ENCODE measurements at places on chromosomes 3 and 15.

DNA sequence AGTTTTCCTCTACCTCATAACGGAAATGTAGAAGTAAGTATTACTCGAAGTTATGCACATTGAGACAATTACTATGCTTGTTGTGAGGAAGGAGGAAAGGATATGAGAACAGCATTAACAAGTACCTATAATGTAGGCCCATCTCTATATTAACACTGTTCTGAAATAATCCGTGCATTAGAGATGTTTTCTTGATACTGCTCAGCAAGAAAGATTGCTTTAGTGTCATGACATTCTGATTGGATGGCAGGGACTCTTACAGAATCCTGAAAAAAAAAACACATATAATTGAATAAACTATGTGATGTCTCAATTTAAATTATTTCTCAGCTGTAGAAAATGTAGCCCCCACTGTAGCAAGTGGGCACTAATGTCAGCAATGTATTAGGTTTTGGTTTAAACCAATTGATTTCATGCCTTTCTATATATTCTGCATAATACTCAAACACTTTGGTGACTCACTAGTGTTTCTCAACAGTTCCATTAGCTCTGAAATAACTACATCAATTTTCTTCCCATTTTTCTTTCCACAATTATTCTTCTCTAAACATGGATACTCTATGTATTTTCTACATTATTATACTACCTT, 598.3 kb upstream of the BCHE start:
- no peak for DNase-seq

GRCh38 chr15:40006003-40006402, 33.0 kb downstream of the SRP14 start:
- DNase-seq = no peak

DNA sequence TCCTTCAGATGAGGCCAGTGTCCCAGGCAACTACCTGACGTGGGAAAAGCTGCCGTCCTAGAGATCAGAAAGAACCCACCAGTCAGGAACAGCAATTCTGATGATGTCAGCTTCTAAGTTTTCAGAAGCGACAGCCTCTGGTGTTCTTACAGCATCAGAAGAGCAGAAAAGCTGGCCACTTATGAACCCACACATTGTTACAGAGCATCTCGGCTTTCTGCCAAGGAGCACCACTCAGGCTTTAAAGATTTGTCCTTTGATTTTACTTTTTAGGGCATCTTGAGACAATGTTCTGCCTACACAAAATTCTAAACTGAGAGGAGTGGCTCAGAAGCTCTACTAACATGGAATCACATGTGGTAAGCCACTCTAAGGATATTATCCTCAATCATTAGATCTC, 49.7 kb upstream of the BOC start:
- DNase-seq = no peak

DNA sequence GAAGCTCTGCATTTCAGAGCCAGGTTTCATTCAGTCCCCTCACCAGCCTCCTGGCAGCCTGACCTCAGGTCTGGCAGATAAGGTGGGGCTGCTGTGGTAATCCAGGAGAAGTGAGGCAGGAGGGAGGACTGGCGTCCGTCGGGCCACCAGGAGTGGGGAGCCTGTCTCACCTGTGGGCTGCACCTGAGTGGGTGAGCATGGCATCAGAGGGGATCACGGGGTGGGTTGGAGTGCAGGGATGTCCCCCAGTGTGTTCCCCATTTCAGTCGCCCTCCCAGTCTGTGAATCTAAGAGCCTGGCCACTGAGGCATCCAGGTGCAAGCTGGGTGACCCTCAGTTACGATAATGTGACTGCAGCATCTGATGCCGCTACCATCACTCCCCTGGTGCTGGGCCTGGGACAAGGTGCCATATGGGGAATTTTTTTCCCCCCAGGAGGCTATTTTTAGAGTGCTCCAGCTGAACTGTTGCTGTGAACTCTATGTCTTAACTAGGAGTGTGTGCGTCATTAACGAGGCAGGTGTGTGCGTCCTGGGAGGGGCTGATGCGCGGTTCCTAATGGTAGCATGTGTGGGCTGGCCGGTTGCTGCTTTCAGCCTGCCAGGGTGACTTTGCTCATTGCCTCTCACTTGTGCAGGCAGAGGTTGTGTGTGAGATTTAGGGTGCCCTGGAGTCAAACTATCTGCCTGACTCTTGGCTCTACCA, 165.2 kb downstream of the SLCO3A1 start:
- DNase-seq = peak; percentile 82

GRCh38 chr15:80587816-80588456, 107.2 kb upstream of the ABHD17C start:
- no peak for DNase-seq

GRCh38 chr3:11134794-11135193, 19.5 kb upstream of the HRH1 start:
- DNase-seq = no peak

GRCh38 chr3:30878862-30879261, 15.6 kb downstream of the GADL1 start:
- DNase-seq = no peak

DNA sequence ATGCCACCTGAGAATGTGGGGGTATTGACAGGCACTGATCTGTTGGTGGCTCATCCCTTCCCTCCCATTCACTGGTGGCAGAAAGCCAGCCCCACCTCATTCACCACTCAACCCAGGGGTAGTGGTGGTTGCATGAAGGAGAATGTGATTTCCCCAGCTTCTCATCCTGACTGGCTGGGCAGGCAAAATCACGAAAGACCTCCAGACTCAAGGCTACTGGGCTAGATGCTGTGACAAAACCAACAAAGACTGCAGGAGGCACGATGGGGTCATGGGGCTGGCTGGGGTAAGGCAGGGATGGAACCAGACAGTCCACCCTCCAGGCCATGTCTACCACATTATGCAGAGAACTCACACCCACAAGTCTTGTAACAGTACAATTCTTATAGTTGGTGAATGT, 33.9 kb downstream of the FSTL1 start:
- DNase-seq = no peak

GRCh38 chr15:40464595-40465185, 6.1 kb upstream of the CHST14 start:
- no peak for DNase-seq

DNA sequence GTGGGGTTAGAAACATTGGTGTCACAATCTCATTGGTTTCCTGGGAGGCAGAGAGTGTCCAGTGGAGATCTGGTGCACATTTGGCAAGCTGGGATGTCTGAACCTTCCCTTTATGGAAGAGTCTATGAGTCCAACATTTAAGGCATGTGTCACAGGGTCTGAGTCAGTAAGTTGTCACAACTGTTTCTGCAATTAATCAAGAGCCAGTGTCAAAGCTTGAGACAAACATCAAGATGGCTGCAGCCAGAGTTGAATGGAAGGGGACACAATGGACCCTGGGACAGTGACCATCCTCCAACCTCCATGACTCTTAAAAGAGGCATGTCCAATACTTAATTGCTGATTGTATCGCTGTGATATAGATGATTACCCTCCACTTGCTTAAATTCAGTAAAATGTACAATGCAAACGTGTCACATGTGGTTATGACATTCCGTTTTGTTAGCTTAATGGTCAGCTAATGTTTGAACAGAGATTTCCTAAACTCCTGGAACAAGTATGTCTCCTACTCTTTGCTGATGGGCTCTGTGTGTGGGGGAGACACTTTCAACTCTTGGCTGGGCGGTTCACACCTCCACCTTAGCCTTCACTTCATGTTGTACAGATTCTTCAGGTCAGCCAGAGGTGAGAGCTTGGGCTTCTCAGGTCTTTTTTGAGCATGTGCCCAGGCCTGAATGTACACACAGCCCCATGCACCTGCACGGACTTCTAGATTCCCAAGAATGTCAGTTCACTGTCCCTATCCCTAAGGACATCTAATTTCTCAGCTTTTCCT, 79.9 kb upstream of the PRR23E start:
- DNase-seq = peak; percentile 34

GRCh38 chr15:74376825-74377581, 9.6 kb upstream of the CYP11A1 start:
- DNase-seq = no peak

GRCh38 chr3:95613993-95614392, 1200.4 kb upstream of the EPHA6 start:
- no peak for DNase-seq

DNA sequence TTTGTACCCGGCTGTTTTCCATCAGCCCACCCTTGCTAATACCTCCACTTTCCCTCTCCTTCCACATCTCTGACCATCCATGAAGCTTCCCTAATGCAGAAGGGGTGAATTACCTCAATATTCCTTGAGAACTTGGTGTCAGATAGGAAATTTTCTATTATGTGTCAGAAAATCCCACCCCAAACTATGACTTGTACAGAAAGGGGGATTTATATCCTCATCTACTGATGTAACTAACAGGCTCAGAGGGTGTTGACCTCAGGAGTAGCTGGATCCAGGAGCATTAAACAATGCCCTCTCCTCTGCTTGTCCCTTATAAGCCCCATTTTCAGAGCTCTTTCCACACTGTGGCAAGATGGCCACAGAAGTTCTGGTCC, 242.8 kb upstream of the TLE3 start:
- DNase-seq = peak; percentile 75

DNA sequence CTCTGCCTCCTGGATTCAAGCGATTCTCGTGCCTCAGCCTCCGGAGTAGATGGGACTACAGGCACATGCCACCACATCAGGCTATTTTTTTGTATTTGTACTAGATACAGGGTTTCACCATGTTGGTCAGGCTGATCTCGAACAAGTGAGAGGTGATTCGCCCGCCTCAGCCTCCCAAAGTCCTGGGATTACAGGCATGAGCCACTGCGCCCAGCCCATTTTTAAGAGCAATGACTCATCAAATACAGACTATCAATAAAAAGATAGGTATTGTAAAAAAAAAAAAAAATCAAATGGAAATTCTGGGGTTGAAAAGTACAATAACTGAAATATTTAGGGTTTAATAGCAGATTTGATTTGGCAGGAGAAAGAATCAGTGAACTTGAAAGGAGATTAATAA, 129.0 kb downstream of the TJP1 start:
- DNase-seq = no peak

DNA sequence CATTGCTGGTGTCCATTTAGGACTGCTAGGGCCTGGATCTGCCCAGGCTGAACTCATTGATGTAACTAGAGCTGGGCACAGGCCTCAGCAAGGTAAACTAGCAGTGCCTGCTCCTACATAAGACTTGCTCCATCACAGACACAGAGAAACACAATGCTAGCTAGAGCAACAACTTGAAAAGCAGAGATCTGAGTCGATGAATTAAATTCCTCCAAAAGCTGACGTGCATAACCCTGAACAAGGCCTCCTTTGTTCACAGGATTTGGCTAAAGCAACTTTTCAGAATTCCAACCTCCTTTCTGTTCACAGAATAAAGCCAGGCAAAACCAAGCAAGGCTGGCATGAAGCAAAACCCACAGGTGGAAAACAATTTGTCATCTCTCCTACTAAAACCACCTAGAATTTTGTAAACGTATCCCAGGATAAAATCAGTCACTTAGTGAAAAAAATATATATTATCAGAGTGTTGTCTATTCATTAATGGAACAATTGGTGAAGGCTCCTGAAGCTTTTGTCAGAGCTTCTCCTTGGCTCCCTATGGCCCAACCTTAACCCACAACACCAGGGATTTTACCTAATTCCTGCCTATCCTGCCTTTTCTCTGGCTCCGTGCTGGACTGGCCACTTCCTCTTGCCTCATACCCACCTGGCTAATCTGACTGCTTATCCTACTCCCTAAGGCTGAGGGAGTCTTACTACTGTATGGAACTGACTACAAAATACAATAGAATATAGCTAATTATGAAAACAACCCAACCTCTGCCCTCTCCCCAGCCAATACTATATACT, 39.9 kb downstream of the PLCH1 start:
- no peak for DNase-seq

- DNase-seq = no peak
Observed at GRCh38 chr3:124935794-124936542, 1.4 kb upstream of the MUC13 start.

- no peak for DNase-seq
Observed at GRCh38 chr15:70726753-70727152, 36.6 kb downstream of the UACA start.

GRCh38 chr3:84573962-84574361, 384.8 kb upstream of the CADM2 start:
- no peak for DNase-seq

DNA sequence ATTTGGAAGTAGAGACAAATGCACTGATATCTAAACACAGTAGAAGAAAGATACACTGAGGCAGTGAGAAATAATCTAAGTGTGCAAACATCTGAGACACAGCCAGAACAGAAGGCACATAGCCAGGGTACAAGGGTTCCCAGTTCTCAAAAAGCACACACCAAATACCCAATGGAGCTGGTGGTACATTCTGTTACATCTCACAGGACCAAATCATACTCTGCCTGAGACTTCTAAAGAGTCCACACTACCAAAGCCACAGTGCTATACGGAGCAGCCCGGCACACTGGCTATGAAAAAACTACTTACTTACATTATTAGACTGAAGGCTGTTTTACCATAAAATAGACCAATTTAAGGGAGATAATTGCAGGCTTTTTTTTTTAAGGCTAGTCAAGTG, 19.3 kb downstream of the CLPX start:
- DNase-seq = no peak

DNA sequence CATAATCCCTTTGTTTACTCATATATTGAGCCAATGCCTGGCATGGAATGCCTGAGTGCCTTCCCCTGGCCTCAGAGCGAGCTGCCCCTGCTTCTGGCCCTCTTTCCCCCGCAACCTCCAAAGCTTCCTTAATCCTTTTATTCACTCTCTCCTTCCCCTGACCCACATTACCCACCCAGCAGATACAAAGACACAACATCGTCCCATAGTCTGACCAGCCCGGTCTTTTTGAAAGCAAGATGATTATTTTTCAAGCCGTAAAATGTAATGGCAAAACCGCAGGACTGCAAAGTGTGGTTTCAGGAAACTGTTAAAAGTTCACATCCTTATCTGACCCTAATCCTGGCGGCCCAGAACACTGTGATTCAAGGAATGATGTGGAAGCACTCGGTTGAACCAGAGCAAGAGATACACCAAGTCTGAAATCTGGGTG, 78.4 kb upstream of the LRTM1 start:
- DNase-seq = no peak

DNA sequence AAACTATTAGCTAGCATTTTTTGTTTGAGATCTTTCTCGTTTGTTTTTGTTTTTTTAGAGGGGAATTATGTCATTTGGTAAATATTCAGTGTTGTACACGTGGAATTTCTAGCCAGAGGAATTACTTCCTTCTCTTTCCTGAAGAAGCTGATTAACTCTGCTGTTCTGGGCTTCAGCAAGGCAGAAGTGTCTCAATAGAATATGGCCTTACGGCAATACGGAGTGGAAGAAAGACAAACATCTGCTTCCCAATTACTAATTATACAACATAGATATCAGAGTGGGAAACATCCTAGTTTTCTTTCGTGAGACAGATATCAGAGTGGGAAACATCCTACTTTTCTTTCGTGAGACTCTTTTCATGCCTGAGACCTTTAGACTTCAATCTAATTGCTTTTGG, 11.9 kb downstream of the P3H2 start:
- DNase-seq = no peak

DNA sequence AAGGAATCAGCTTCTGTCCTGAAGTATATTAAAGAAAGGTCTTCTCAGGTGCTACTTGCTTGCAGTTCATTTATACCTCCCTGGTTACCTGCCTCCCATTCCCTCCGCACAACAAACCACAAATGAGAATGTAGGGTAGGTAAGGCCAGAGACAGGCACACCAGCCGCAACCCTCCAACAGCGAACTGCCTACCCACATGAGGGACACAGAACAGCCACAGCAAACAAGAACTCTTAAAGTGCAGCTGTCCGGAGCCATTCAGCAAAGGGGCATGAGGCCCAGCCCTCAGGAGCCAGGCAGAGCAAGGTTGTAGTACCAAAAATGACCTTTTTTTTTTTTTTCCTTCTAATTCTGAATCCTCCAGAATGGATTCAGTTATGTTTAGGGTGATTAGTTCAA, 52.4 kb downstream of the SPSB4 start:
- DNase-seq = no peak
